HEK293T (cell line): ENCODE measurements at places on chromosomes 4 and X.

DNA sequence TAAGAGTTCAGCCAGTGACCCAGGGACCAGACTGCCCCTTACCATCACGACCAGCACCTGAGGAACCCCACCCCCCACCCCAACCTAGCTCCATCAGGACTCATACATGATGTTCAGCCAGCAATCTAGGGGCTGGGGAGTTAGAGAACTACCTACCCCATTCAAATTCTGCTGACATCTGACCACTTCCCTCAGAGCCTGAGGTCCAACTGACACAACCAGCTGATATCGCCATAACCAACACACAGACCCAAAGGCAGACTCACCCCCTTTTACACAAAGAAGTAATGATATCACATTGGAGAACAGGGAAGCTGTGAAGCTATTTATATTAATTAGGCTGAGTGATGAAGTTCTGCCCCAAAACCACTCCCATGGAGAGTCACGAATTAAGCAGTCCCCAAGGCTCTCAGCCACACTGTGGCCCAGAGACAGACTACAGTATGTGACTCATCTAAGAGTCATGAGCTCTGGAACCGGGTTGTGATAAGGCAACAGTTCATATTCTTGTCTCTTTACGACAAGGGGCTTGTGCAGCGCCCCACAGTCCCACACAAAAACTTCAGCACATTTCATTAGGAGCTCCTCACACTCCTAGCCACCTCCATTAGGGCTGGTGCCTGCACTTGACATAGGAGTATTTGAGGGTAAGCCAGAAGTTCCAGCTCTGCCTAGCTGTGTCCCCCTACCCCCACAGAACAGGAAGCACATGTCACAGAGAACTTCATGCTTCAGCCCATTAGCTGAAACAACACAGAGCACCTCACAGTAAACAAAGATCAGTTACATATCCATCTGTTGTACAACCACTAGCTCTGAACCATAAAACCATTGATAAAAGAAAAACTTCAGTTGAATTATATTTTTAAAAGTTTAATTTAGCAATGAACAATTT is 184.7 kb upstream of the ZCCHC13 start:
- DNase-seq: no peak

- DNase-seq: no peak
These were observed 10.1 kb downstream of the ELF4 start for GRCh38 chrX:130100180-130100579.

DNA sequence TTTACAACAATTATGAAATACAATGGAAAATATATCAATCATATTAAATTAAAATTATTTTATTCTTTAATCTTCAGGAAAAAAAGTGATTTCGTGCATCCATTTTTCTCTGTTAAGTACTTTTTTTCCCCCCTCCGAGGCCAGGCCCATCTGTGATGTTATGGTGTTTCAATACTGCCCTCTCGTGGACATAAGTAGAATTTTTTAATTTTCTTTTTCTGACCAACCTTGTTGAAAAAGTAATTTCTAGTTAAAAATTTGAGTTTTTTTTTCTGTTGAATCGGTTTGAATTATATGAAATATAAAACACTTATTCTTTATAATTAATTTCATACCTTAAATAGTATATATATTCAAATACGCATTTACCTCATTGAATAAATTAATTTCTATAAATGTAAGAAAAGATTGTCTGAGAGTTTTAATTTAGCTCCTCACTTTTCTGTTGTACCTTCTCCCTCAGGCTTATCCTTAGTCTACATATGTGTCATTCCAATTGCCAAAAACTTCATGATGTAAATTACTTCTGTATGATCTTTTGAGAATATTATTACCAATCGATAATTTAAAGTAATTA is 175.8 kb upstream of the TECRL start:
- peak; percentile 23 for DNase-seq

- no peak for DNase-seq
These were observed 5.8 kb downstream of the HERC3 start for GRCh38 chr4:88597970-88598660.

DNA sequence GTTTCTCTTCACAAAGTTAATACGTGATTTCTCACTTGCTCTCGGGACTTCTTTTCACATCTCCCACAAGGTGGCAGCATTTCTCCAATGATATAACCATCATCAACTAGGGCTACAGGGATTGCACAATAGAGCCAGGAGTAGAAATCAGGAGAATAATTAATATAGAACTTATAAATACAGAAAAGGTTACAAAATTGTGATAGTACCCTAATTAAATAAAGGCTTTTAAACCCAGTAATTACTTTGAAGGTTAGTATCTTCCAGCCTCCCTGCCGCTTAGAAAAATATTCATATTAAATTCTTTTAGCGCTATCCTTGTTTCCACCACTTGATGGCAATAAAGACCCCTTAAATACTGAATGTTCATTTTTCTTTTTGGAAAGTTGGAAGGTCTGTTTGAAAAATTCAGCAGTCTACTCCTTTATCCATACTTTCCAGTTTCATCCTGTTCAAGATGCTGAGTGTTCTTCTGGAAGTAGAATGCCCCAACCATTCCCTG is 65.8 kb downstream of the RASGEF1B start:
- DNase-seq: peak; percentile 60

- no peak for DNase-seq
These were observed 172.8 kb upstream of the CXCL13 start for GRCh38 chr4:77432717-77433417.

- DNase-seq: peak; percentile 12
These were observed 543 bp downstream of the NFXL1 start for GRCh38 chr4:47913861-47914219.

DNA sequence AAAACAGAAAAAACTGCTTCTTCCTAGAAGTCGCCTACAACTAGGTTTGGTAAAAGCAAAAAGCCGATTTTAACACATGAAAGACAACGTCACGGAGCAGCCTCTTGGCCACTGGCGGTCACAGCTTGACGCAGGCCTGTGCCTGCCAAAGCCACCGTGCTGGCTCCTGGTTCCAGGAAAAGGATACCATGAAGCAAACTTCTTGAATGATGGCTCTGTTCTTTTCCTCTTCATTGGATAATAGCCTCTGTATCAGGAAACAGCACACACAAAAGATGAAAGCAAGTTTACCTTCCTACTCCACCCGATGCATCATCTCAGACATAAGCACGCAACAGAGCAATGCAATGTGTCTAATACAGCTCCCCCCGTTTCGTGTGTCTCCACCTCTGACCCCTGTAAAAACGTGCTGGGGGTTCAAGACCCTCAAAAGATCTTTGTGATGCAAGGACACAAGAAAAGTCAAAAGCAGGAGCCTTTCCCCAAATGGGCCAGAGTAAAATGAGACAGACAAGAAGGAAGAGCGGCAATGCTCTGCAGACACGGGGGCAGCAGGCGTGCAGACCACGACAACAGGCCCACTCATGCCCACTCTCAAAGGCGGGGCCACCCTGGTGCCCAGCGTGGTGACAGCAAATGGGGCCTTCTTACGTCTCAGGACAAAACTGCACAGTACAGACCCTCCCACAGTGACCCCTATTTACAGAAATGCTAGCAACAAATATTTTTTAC is 19.4 kb downstream of the GAK start:
- DNase-seq: no peak

DNA sequence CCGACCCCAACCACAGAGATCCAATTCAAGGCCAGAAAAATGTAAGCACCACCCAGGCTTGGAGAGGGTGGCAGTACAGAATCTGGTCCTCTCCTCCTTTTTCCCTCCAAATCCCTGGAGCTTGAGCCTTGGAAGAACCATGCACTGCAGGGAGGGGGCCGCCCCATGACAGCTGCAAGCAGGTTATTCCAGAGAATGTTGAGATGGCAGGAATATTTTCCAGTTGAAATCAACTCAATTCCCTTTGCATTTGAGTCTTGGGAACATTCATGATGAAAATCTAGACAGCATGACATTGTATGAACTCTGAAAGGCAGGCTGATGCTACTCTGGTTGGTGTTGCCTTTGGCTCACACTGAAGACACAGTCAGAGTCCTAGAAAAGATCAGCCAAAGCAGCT is 386.6 kb upstream of the FGF16 start:
- no peak for DNase-seq

- no peak for DNase-seq
These were observed 31.1 kb downstream of the ACOX3 start for GRCh38 chr4:8409264-8410065.

GRCh38 chr4:130563185-130563888 is 1467.4 kb downstream of the C4orf33 start:
- peak; percentile 53 for DNase-seq

- DNase-seq: no peak
These were observed 394.7 kb downstream of the GALNTL6 start for GRCh38 chr4:172207886-172208285.

DNA sequence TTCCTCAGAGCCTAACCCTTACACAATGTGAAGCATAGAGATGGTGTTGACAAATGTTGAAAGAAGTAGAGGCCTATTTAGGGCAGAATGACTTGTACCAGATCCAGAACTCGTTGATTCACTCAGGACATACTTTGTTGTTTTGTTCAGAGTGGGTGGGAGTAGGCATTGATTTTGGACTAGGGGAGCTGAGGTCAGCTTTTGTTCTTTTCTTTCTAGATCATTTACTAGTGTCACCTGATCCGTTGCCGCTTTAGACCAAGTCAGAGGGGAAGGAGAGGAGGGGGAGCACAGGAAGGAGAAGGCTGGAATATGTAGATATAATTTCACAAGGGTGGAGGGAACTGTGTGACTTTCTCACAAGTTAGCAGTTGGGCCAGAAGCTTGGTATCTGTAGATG is 282.4 kb upstream of the GPC4 start:
- DNase-seq: no peak

DNA sequence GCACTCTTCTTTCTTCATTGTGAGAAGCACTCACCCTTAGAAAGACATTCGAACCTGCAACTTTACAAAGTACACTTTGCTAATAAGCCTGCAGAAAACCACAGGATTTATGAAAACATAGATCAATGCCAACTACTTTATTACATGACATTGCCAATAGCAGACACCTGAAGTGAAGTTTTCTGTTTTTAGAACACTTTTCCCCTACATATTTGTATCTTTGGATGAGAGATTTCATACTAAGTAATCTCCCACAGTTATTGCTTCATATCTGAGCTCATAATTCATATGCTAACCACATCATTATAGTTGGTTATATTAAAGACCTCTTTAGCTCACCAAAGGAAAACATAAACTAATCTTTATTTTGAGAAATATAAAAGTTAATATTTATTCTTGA is 276.5 kb upstream of the CTSO start:
- no peak for DNase-seq

GRCh38 chr4:84046551-84046950 is 452.5 kb downstream of the NKX6-1 start:
- DNase-seq: no peak

- no peak for DNase-seq
These were observed 93.8 kb downstream of the SLC2A9 start for GRCh38 chr4:9927341-9928007.

DNA sequence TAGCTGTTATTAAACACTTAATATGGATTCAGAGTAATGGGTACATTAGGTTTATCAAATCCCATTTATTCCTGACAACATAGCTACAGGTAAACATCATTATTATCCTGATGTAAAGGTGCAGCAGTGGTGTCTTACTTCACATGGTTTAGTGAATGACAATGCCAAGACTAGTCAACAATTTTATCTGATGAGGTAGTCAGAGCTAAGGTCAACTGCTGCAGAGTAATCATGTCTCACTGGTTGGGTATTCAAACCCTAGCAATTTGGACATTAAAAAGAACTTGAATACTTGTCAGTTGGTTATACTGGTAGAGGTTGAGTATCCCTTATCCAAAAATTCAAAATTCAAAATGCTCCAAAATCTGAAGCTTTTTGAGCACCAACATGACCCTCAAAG is 117.6 kb downstream of the MAB21L2 start:
- DNase-seq: no peak

GRCh38 chr4:147326591-147326990 is 154.3 kb upstream of the EDNRA start:
- DNase-seq: no peak

DNA sequence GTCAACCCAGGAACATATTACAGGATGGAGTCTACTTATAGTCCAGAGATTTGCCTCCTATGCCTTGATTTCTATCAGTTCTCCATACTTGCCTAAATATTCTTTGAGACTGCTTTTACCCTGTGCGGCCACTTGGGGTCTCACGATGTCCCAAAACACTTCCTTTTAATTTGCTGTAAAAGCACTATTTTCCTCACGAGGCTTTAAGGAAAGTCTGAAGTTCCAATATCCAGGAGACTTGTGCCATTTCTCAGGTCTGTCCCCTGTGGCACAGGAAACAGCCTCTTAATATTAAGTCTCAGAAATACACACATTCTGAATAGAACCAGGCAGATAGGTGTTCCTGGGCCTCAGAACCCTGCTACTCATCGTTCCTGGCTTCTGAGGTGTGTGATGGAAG is 142.9 kb downstream of the TMEM164 start:
- peak; percentile 53 for DNase-seq

GRCh38 chr4:152150214-152150613 is 385.7 kb downstream of the FBXW7 start:
- no peak for DNase-seq

GRCh38 chr4:30763321-30763727 is 43.2 kb downstream of the PCDH7 start:
- DNase-seq: no peak

DNA sequence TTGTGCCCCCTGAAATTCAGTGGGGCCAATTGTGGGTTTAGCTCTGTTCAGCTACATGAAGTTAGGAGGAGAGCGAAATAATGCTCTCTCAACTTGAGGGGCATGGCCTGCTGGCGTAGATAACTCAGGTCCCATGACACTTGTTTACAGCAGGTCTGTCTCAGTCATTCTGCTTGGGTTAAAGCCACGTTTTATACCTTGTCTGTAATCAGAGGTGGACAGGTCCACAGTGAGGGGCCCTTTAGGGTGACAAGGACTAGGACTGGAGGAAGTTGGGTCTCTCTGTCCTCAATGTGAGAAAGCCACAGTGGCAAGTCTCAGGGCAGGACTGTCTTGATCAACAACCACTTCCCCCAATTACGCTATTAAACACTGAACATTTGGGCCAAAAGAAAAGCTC is 49.0 kb downstream of the PDHA1 start:
- DNase-seq: no peak

- no peak for DNase-seq
These were observed 42.7 kb upstream of the PHEX start for GRCh38 chrX:21989384-21989783.

DNA sequence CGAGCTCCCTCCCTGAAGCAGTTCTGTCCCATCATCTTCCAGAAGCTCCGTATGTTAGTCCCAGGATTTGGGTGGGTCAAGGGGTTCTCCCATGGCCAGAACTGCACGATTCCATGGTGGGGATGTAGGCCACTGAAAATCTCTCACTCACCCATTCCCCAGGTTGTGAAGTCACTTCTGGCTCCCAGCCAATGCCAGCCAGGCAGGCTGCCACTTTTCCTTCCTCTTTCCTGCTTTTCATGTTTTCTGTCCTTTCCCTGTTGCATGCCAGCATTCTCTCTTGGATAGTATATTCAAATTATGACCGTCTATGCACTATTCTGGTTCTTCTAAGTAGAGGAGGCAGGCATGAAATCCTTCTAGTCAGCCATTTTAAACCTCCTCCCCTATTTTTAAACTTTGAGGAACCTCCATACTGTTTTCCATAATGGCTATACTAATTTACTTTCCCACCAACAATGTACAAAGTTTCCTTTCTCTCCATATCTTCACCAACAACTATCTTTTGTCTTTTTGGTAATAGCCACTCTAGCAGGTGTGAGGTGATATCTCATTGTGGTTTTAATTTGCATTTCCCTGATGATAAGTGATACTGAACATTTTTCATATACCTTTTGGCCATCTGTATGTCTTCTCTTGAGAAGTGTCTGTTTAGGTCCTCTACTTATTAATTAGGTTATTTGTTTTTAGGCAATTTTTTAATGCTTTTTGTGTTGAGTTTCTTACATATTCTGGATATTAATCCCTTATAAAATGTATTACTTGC is 182.1 kb upstream of the TET2 start:
- no peak for DNase-seq

GRCh38 chr4:82428526-82428968 is 1.7 kb downstream of the HNRNPDL start:
- no peak for DNase-seq
